ENCODE measurements at places on chromosomes 6 and 20.

GRCh38 chr6:71229477-71229876 is 59.1 kb upstream of the OGFRL1 start:
- DNase-seq = no peak

GRCh38 chr6:113578691-113579090 is 278.5 kb upstream of the MARCKS start:
- no peak for DNase-seq

DNA sequence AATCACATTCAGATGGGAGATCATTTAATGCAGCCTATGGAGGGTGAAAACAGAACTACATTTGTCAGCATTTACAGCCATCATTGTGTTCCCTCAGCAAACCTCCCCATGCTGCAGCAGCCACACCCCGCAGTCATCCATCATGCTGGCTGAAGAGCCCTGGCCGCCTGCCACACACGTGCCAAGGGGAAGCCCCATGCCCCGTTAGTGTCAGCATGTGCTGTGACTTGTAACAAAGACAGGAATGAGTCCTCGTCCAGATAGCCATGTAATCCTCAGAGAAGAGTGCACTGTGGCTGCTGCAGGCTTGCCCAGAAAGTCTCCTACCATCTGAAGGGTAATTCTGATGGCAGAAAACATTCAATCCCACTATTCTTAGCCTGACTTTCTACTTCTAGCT is 1097.8 kb downstream of the KIF16B start:
- peak; percentile 40 for DNase-seq

GRCh38 chr6:166109608-166110007 is 58.0 kb downstream of the TBXT start:
- DNase-seq = no peak

DNA sequence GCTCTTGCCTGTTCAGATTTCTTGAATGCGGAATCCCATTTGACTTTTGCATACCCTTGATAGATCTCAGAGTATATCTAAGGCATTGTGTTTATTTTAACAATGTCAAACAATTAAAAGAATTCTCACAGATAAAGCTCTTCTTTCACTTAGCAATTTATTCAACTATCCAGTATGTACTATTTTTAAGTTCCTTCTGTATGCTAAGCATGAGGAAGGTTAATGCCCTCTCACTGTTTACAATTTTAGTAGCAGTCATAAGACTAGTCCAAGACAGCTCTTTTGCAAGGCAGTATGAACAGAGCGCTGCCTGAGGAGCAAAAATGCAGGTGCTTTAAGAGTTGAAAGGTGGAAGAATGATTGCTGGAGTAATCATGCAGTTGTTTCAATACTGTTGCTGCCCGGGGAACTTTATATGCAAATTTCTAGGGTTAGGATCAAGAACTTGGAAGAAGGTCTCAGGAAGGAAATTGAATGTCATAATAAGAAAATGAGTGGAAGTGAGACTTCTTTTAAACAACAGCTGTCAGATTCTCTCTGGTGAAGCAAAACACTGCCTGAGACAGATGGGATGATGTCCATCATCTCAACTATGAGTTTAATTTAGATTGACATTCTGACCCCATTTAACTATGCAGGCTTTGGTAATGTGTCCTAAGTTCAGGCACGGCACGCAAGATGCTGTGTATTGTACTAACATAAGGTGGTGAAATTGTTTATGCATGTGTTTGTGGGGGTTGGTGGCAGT is 1303.5 kb upstream of the CITED2 start:
- no peak for DNase-seq

- DNase-seq = peak; percentile 48
Observed at GRCh38 chr20:4261333-4262284, 246.3 kb upstream of the RNF24 start.

- DNase-seq = peak; percentile 12
Observed at GRCh38 chr20:35698298-35699126, 640 bp downstream of the NFS1 start.

- DNase-seq = peak; percentile 94
Observed at GRCh38 chr6:137277971-137278637, 58.9 kb upstream of the IFNGR1 start.

DNA sequence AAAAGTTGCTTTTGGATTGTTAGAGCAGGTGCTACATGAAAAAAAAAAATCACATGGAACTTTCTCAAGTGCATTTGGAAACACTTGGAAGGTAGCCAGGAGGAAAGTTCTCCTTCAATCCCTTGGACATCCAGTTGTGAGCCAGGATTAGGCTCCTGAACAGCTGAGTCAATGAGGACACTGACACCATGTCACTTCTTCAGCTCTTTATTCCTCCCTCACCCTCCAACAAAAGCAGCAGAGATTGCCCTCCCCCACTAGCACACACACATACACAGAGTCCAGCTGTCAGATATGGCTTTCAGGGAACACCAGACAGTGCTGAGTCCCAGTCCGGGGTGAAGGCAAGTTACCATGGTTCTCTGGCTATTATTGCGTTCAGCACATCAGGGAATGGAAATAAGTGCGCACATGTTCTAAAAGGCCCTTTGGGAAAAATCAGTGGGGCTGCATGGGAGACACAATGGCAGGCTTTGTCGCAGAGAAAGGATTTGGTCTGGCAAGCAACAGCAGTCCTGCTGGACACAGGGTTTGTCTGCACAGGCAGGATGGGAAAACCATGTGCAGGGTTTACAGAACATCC is 124.7 kb upstream of the MARCKS start:
- DNase-seq = no peak

- DNase-seq = no peak
Observed at GRCh38 chr6:80331522-80331921, 225.1 kb downstream of the BCKDHB start.

DNA sequence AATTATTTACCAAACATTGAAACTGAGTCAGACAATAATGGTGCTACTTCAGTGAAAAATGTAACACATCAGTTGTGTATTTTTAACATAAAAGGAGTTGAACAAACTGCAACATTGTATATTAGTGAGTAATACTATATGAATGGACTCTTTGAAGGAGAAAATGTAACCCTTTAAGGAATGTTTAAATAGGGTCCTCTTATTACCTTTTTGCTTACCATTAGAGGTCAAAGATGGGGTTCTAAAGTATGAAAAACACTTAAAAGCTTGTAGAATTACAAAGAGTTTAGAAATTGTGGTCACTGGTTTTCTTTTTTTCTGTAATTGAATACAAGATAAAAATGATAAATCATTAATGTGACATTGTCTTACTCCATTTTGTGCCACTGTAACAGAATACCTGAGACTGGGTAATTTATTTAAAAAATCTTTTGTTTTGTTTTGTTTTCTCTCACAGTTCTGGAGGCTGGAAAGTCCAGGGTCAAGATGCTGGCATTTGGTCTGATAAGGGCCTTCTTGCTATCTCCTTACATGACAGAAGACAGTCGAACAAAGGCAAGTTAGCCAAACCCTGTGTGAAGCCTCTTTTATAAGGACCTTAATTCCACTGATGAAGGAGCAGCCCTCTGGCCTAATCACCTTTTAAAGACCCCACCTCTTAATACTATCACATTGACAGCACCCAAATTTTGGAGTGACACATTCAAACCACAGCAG is 43.2 kb downstream of the SESN1 start:
- no peak for DNase-seq

- DNase-seq = no peak
Observed at GRCh38 chr6:18263418-18264218, 712 bp downstream of the DEK start.

GRCh38 chr6:152957796-152958195 is 25.0 kb downstream of the FBXO5 start:
- DNase-seq = no peak

DNA sequence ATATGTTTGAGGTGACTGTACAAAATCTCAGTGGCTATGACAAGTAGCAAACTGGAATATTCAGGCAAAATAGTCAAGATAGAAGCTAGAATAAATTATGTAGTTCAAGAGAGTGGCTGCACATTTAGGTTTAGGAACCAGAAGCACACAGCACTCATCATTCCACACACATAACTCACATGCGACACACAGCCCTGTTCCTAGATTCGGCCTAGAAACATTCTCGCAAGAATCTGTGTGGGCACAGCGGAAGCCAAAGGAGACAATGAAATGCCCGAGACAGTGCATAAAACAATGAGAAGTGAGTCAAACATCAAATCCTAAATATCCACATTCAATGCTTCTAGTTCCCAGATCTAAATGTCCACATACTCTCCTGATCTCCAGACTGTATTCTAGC is 9.5 kb upstream of the SUPT3H start:
- DNase-seq = peak; percentile 82

GRCh38 chr6:119314885-119315272 is 34.7 kb downstream of the MAN1A1 start:
- no peak for DNase-seq

- peak; percentile 11 for DNase-seq
Observed at GRCh38 chr20:54668271-54669039, 193.1 kb downstream of the DOK5 start.

- no peak for DNase-seq
Observed at GRCh38 chr20:14950633-14951032, 613.2 kb upstream of the FLRT3 start.

- DNase-seq = peak; percentile 79
Observed at GRCh38 chr6:73452107-73452461, at the start of gene CGAS. Gene CGAS (minus strand): TSS chr6:73452297. CDS start chr6:73452181, 116 bp downstream.

Data from fibroblast of skin of scalp (primary cell).